Activated CD4-positive, alpha-beta memory T cell treated with anti-CD3 and anti-CD28 coated beads, Interleukin-2, amount 10 ng/mL, durations not matched to agents 7 days and 5 days (primary cell): ENCODE measurements at places on chromosomes 3 and 15. TPM values are rescaled to one million over a fixed set of nuclear protein-coding genes. Genes with fewer than 3 reads are reported as not detected.

DNA sequence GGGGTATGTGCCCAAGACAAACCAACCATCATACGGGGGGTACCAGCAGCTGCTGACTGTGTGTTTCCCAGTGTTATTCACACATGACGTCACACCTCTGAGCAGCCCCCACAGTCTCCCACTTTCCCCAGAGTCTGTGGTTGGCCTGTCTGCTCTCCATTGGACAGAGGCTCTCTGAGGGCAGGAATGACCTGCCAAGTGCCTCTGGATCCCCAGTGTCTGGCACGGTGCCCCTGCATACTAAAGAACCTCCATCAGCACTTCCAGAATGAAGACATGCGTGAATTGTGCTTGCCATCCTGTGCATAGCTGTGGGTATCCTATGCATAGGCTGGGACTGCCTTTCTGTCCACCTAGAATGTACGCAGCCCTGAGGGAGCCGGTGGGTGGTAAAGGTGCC lies 3.5 kb upstream of the CCDC9B start:
- DNase-seq, result no peak

- no peak for DNase-seq
Measured at GRCh38 chr3:191425322-191425734, 35.6 kb upstream of the PYDC2 start.

DNA sequence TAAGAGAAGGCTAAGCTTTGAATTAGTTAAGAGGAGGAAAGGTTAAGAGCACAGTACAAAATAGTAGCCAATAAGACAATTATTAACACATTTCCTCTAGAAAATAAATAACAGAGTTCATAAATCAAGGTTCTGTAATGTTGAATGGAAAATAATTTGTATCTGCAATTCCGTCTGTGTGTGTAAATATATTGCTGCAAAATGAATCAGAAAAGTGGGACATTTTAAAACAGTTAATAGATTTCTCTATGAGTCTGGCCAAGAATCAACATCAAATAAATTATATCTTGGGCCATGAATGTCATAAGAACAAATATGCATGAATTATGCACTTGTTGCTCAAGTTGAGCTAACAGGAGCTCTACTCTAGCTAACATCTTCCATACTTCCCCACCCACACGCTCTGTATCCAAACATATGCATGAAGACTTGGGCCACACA lies 14.2 kb upstream of the SUCNR1 start:
- DNase-seq, result no peak

- DNase-seq, result peak; percentile 78
Measured at GRCh38 chr15:52331490-52332240, 36.1 kb upstream of the MYO5C start.

GRCh38 chr3:30770387-30770786 lies 124.1 kb downstream of the GADL1 start:
- no peak for DNase-seq

DNA sequence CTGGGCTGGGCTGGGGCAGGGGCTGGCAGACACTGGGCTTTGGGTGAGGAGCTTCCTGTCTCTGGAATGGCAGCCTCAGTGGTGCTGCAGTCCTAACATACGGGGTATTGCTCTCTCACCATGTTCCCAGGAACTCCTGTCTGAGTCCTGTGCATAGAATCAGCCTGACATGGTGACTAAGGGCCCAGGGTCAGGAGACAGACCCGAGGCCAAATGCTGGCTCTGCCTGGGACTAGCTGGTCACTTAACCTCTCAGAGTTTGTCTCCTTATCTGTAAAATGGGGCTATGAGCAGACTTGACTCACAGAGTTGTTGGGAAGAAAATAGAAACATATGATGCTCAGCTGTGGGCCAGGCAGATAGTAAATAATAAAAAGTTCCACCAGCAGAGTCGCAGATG lies 28.3 kb downstream of the PRKCD start:
- no peak for DNase-seq

- DNase-seq, result no peak
Measured at GRCh38 chr3:195394700-195395099, 48.1 kb downstream of the ACAP2 start.

DNA sequence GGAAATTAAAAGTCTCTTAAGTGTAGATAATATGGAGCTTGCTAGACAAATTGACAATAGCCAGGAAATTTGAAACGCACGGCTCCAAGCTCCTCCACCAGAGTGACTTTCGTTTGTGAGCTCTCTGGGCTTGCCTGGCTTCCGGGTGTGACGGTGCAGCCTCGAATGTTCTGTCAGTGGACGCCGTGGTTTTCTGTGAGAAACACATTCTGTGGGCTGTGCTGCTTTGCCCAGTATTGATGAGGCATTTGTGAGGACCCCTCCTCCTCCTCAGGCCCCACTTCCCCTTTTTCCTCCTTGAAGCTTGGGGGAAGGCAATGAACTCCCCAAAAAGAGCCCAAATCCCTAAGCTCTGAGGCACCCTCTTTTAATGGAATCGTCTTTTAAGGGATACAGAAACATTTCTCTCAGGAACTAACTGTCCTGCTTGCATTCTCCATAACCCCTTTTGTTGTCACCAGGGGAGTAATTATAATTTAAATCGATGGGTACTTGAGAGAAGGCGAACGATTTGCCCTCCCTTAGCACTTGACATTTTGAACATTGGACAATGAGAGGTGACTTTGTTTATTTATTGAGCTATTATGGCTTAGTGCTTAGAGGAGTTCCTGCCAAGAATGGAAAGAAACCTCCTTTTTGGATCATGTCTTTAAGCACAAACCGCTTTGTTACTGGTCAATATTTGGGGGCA lies 40.8 kb downstream of the POLR2M start:
- peak; percentile 18 for DNase-seq

DNA sequence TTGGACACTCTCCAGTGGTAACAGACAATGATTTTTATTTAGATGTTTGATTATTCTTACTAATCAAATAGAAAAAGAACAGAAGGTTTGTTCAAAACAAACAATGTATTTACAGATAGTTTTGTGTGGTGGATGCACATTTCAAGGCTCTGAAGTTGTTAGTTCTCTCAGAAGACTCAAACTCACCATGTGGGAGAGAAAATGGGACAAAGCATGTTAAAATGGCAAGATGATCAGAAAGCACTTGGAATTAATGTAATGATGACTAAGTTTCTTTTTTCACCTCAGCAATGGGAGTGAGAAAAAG lies 450.5 kb upstream of the KCNMB2 start:
- DNase-seq, result no peak

DNA sequence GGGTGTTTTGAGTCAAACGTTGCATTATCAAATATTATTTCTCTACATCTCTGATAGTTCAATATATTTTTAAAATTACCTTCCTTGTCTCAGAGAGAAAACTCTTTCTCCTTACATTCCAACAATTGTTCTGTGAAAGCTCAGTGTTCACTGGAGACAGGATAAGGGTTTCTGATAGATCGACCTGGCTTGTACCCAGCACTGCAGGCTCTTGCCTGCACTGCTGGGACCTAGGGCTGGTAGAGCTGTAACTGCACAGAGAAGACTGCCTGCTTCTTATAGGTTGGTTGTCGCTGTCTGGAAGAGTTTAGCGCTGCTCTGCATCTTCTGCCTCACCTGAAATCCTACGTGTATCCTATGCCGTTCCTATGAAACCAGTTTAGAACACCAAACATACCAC lies 249.9 kb upstream of the LRTM1 start:
- DNase-seq, result no peak

GRCh38 chr15:73941449-73941848 lies 15.2 kb downstream of the LOXL1 start:
- no peak for DNase-seq

DNA sequence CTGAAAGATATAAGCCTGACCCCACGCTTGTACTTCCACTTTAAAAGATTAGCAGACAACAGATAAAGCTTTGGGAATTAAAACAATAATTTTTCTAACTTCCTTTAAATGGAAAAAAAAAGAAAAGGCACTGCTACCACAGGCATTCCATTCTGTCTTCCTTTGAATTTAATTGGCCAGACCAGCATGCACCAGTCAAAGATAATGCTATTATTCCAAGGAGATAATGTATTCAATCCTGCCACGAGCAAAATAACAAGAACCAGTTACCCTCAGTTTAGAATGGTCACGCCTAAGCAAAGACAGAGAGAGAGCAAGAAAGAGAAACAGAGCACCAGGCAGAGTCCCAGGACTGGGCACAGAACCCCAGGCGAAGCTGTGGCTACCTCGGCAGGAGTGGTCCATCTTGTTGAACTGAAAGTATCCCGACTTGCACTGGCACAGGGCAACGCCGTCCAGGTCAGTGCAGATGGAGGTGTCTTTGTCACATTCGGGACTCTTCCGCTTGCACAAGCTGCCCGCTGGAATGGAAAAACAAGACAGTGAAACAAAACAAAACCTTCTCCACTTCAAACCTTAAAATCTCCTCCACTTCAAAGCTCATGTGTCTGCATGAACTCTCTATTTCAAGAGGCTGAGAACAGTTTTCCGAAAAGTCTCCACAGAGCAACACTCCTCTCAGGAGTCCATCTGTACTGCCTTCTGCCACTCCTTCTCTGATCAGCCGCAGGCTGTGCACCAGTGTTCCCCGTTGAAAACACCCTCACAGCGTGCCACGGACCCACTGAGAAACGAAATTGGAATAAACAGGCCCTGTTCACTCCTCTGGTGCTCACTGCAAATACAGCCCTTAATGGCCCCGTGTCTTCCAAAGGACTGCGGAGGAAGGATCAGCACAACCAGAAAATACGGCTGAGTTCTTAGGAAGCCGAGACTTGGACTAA lies 58.2 kb downstream of the HEG1 start:
- no peak for DNase-seq

DNA sequence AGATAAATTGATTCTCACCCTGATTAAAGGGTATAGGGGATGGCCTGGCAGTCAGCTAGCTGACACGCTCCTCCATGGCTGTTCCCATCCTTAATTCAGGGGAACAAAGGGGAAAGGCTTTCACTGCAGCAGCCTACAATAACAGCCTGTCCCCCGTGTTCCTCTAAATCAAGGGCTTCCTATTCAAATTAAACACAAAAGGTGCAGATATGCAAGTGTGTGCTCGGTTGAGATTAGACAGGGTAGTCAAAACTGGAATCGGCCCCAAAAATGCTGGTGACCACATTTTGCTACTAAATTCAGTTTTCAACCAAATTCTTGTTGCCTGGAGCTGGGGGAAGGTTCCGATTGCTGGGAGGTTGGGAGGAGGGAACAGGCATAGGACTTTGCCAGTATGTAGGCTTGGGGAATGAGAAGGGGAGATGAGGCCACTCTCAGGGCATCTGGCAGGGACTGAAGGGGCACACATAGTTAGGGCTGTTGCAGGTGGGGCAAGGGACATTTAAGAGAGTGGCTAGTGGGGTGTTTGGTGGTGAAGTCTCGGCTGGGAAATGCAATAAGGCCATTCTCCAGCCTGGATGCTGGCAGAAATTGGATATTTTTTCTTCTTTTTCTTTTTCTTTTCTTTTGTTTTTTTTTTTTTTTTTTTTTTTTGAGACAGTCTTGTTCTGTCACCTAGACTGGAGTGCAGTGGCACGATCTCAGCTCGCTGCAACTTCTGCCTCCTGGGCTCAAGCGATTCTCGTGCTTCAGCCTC lies 32.9 kb upstream of the CTSH start:
- DNase-seq, result no peak

- no peak for DNase-seq
Measured at GRCh38 chr3:174710612-174711011, 148.5 kb upstream of the NAALADL2 start.

- no peak for DNase-seq
Measured at GRCh38 chr15:46260937-46261336, 626.1 kb downstream of the SQOR start.

DNA sequence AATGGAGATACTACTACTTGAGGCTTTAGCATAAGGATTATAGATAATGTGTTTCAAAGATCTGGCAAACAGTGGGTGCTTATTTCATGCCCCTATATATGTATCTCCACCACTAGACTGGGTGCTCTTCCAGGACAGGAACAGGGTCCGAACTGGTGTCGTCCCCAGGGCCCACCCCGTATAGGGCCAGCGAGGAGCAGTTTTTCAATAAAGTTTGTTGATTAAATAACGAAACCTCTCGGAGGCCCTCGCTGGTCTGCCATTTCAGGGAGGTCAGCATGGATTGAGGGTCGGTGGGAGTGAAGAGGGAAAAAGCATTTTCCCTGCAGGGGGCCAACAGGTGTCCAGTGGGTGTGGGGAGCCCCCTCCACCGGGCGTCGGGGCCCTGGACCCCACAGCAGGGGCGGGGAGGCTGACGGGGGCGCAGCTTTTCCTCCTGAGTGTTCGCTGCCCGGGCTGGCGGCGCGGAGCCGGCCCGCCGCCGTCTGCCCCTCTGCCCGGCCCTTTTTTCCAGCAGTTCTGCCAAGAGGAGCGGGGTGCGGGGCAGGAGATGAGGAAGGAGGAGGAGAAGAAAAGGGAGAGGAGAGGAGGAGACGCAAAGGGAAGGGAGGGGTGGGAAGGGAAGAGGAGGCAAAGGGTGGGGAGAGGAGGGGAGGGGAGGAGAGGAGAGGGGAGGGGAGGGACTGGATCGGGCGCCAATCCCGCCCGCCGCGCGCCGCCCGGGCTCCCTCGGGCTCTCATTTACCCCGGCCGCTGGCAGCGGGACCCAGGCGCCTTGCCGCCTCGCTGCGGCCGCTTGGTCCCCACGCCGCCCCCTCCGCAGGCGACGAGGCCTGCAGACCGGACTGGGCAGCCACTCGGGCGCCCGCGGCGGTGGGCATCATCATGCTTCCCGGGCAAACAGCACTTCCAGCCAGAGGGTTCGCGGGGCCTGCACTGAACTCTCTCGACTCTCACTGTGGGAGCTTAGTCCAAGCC lies 66.3 kb downstream of the ISG20 start:
- no peak for DNase-seq

The IL5RA gene
- total RNA-seq, result not detected

The EPHB1 gene
- 1.2 TPM for total RNA-seq

The TEX55 gene
- total RNA-seq, result not detected

The PAQR5 gene
- not detected for total RNA-seq

The NR2E3 gene
- not detected for total RNA-seq

The CP gene
- not detected for total RNA-seq

The DCLK3 gene
- total RNA-seq, result not detected

The CHDH gene
- total RNA-seq, result 9.1 TPM

The C2CD4A gene
- 0.40 TPM for total RNA-seq

The HDC gene
- 0.08 TPM for total RNA-seq

The CEP63 gene
- total RNA-seq, result 24.2 TPM

The ARNT2 gene
- not detected for total RNA-seq

The ACP3 gene
- not detected for total RNA-seq
